ENCODE measurements at places on chromosomes 11 and 22.

DNA sequence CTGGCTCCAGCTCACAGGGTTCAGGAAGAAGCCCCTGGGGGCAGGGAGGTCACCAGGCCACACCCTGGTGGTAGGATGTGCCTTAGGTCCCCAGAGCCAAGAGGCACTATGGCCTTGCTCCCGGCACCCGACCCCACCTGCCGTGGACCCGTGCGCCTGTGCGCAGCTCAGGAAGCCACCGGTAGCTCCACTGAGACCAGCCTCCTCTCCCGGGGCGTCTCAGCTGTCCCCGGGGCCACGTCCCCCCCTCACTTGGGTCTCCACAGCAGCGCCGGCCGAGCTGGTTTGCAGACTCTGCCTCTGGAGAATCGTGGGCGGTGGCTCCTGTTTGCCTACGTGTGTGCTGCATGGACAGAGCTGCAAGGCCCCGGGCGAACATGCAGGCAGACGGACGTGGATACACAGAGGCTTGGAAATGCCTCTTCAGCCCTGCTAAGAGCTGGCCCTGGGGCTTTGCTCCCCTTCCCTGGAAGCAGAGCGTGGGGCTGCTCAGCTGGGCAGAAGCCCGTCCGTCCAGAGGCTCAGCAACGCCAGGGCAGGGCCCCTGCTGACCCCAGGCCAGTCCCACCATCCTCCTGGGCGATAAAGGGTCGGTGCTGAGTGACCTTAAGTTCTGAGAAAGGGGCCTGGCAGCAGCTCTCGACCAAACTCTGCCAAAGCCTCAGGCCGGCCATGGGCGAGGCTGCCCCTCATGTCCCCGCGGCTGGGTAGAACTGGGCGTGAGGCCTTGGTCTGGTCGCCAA is 15.3 kb upstream of the MUC5B start:
- DNase-seq: peak; percentile 47

- no peak for DNase-seq
Observed at GRCh38 chr11:126917531-126918204, 82.9 kb downstream of the KIRREL3 start.

- DNase-seq: no peak
Observed at GRCh38 chr11:125211191-125211947, 46.8 kb downstream of the PKNOX2 start.

GRCh38 chr11:68397256-68397655 is 63.3 kb upstream of the PPP6R3 start:
- DNase-seq: no peak

- DNase-seq: no peak
Observed at GRCh38 chr11:69337211-69337721, 43.3 kb downstream of the MYEOV start.

DNA sequence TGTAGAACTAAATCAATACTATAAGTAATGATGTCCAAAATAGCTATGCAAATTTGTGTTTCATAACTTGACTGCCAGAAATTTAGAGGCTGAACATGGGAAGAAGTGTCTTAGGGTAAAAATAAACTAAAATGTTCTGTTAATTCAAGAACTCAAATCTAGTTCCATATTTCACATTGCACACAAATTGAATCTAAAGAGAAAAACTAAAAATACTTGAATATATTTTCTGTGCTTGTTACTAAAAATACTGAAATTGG is 43.5 kb downstream of the FANCF start:
- no peak for DNase-seq

- DNase-seq: no peak
Observed at GRCh38 chr11:27894552-27894951, 194.3 kb upstream of the BDNF start.

GRCh38 chr11:72740060-72740424 is 12.2 kb downstream of the ARAP1 start:
- DNase-seq: no peak
